Type B pancreatic cell (in vitro differentiated cells): ENCODE measurements at places on chromosomes 5 and 9.
A peak's percentile ranks its signal among the peaks of the same experiment; 100 is the strongest.

DNA sequence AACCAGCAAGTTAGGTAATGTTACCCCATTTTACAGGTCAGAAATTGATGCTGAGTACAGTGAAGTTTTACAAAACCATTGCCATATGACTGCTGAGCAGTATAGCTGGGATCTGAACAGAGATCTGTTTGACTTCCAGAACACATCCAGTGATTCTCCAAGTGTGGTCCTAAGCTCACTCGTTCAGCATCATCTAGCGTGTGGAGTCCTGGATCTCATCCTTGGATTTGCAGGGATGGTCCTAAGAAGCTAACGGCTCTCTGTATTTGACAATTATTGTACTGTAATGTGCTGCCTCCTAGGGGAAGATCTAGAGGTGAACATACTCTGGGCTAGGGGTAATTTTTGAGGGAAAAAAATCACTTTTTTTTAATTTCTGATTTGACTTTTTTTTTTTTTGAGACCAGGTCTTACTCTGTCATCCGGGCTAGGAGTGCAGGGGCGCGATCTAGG is 1.4 kb downstream of the SLC26A2 start:
- peaks cover 25% of the 10 kb centered on the region for H3K4me1 ChIP-seq
- DNase-seq, result no peak
- peak overlapping the region; percentile 95 for H3K4me3 ChIP-seq
- H3K36me3 ChIP-seq, result no peaks in the 10 kb centered on the region
- no peak overlapping the region for H3K27ac ChIP-seq

- H3K4me3 ChIP-seq, result no peak overlapping the region
- H3K27me3 ChIP-seq, result no peaks in the 10 kb centered on the region
- no peak overlapping the region for H3K27ac ChIP-seq
- no peaks in the 10 kb centered on the region for H3K36me3 ChIP-seq
These were observed 95.7 kb downstream of the KCNT1 start for GRCh38 chr9:135797507-135798262.

- no peak overlapping the region for H3K4me3 ChIP-seq
- H3K4me1 ChIP-seq, result peaks cover 8% of the 10 kb centered on the region
- no peaks in the 10 kb centered on the region for H3K36me3 ChIP-seq
- no peak for DNase-seq
- no peaks in the 10 kb centered on the region for H3K27me3 ChIP-seq
These were observed 75.9 kb upstream of the ADAMTSL1 start for GRCh38 chr9:18398038-18398437.

- H3K4me3 ChIP-seq, result no peak overlapping the region
- no peak overlapping the region for H3K27ac ChIP-seq
- H3K36me3 ChIP-seq, result no peaks in the 10 kb centered on the region
- DNase-seq, result peak; percentile 47
- H3K4me1 ChIP-seq, result no peaks in the 10 kb centered on the region
These were observed 63.8 kb upstream of the PPARGC1B start for GRCh38 chr5:149666212-149666852.

- H3K27ac ChIP-seq, result no peak overlapping the region
- H3K4me3 ChIP-seq, result no peak overlapping the region
- H3K27me3 ChIP-seq, result no peaks in the 10 kb centered on the region
- H3K4me1 ChIP-seq, result no peaks in the 10 kb centered on the region
- no peak for DNase-seq
- H3K36me3 ChIP-seq, result no peaks in the 10 kb centered on the region
These were observed 10.7 kb downstream of the IL4 start for GRCh38 chr5:132684491-132684890.

- peaks cover 5% of the 10 kb centered on the region for H3K36me3 ChIP-seq
- no peaks in the 10 kb centered on the region for H3K27me3 ChIP-seq
- H3K4me3 ChIP-seq, result no peak overlapping the region
These were observed 170.4 kb upstream of the CDH6 start for GRCh38 chr5:31023105-31023504.

DNA sequence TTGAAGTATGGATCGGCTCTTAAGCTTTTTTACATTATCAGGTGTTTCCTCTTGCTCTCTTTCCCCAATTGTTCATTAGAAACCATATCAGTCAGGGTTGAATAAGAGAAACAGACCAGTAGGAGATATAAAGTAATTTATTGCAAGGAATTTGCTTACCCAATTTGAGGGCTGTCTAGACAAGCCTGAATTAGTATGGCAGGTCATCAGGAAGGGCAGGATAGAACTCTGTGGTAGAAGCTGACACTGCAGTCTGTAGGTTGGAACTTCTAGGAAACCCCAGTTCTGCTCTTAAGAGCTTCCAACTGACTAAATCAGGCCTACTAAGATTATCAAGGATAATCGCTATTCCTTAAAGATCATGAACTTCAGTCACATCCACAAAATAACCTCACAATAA is 24.3 kb downstream of the ISOC1 start:
- DNase-seq, result no peak
- H3K27ac ChIP-seq, result no peak overlapping the region
- no peak overlapping the region for H3K4me3 ChIP-seq
- no peaks in the 10 kb centered on the region for H3K27me3 ChIP-seq
- H3K4me1 ChIP-seq, result peaks cover 21% of the 10 kb centered on the region
- H3K36me3 ChIP-seq, result peaks cover 4% of the 10 kb centered on the region

GRCh38 chr9:85344901-85345300 is 396.9 kb downstream of the AGTPBP1 start:
- H3K4me1 ChIP-seq, result no peaks in the 10 kb centered on the region
- H3K4me3 ChIP-seq, result no peak overlapping the region
- no peak for DNase-seq
- H3K27me3 ChIP-seq, result peaks cover 11% of the 10 kb centered on the region

- H3K36me3 ChIP-seq, result no peaks in the 10 kb centered on the region
- H3K27ac ChIP-seq, result no peak overlapping the region
- DNase-seq, result no peak
- H3K27me3 ChIP-seq, result peaks cover 6% of the 10 kb centered on the region
These were observed 22.4 kb downstream of the GLRA1 start for GRCh38 chr5:151902215-151902614.

DNA sequence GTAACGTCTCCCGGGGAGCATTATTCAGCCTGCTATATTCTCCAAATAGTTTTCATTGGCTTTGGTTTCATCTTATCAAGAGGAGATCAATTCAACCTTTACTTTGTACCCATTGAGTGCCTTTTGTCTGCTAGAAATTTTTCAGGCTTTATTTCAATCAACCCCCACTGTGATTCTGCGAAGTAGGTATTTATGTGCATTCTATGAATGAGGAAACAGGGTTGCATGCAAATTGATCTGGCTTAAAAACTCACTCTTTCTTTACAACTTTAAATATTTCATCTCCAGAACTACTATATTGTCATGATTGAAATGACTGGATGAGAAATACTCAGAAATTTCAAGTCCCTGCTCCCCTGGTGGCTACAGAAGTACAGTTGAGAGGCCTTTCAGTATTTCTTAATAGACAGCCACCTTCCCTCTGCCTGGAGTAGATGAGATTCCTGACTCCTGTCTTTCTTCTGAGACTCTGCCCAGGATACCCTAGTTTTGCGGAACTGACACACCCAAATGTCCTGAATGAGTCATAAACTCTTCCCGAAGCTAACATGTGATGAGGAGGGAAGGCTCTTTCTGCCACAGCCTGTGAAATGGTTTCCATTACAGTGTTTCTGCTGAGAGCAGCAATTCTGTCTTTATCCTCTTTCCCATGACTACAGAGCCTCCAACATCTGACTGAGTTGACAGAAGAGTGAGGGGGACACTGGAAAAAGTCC is 52.6 kb upstream of the TNC start:
- H3K36me3 ChIP-seq, result peaks cover 5% of the 10 kb centered on the region
- H3K27me3 ChIP-seq, result peaks cover 4% of the 10 kb centered on the region
- H3K4me3 ChIP-seq, result no peak overlapping the region
- peaks cover 13% of the 10 kb centered on the region for H3K4me1 ChIP-seq

GRCh38 chr5:178849316-178849715 is 10.4 kb upstream of the ZNF354B start:
- no peaks in the 10 kb centered on the region for H3K4me1 ChIP-seq
- DNase-seq, result no peak
- H3K36me3 ChIP-seq, result no peaks in the 10 kb centered on the region
- H3K4me3 ChIP-seq, result no peak overlapping the region
- peaks cover 6% of the 10 kb centered on the region for H3K27me3 ChIP-seq
- no peak overlapping the region for H3K27ac ChIP-seq

- no peaks in the 10 kb centered on the region for H3K36me3 ChIP-seq
- no peak overlapping the region for H3K27ac ChIP-seq
- no peak overlapping the region for H3K4me3 ChIP-seq
- H3K27me3 ChIP-seq, result peaks cover 29% of the 10 kb centered on the region
These were observed 408.0 kb downstream of the EBF1 start for GRCh38 chr5:158691631-158692255.

DNA sequence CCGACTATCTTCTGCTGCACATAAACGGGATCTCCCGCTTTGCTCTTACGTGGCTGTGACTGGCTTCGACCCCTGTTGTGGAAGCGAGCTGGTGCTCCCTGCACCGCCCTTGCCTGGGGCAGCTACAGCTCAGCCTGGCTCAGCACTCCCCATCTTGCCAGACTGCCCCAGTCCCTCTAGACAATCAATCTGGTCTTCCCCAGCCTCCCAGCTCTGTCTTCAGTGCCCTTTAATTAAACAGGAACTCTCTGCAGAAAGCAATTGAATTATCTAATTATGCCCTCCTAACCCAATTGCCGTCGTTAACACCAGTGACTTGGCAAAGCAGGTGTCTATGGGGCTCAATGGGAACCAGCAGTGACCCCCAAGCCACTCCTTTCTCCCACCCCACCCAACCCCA is 18.9 kb upstream of the NTNG2 start:
- no peak for DNase-seq
- peaks cover 10% of the 10 kb centered on the region for H3K4me1 ChIP-seq
- H3K27me3 ChIP-seq, result peaks cover 71% of the 10 kb centered on the region
- H3K4me3 ChIP-seq, result no peak overlapping the region
- H3K27ac ChIP-seq, result no peak overlapping the region
- no peaks in the 10 kb centered on the region for H3K36me3 ChIP-seq

DNA sequence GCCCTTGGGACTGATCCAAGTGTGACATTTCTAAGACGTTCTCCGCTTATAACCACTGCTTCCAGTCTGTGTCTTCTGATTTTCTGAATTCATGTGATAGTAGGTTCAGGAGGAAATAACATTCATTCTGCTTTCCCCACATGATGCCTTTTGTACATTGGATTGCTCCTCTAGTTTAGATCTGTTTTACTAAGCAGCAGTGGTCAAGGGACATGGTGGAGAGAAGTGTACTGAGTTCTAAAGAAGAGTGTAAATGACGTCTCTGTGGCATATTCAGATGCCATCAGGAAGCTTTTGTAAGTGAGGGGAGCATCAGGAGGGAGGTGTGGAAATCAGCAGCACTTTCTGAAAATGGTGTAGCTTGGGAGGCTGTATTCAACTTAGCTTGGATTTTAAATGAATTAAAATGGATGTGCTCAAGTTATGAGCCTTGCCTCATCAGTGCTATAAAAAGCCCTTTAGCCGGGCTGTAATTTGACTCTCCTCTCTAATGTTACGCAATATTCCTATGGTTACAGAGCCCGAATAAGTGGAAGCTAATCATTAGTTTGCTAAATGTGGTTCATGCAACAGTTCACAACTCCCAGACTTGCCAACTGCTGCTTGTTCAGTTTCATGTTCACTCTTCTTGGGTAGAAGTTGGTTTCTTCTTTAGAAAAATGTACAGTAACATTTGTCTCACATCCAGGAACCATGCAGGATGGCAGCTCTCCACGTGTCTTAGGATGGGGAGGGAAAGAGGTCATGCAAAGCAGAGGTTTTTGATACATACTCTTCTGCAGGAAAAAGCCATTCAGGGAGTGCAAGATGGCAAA is 281.3 kb downstream of the ARHGAP26 start:
- no peak for DNase-seq
- H3K27ac ChIP-seq, result peak overlapping the region; percentile 20
- H3K27me3 ChIP-seq, result no peaks in the 10 kb centered on the region
- peak overlapping the region; percentile 53 for H3K4me3 ChIP-seq
- peaks cover 3% of the 10 kb centered on the region for H3K36me3 ChIP-seq
- peaks cover 26% of the 10 kb centered on the region for H3K4me1 ChIP-seq

DNA sequence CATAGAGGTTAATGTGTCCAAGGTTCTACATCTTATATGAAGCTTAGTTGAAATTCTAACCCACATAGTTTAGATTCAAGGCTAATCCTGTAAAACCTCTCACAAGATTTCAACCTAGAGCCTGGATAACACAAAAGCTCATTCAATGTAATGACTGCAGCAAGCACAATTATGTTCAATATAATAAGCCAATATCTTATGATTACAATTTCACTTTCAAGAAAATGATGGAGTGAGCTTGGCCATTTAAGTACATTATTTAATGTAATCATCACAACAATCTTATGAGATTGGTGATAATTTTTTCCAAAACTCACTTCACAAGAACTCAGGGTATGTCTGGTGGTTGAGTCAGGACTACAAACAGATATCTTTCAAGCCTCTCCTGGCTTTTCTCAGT is 1140.8 kb upstream of the WWC1 start:
- no peaks in the 10 kb centered on the region for H3K4me1 ChIP-seq
- no peaks in the 10 kb centered on the region for H3K27me3 ChIP-seq
- DNase-seq, result no peak

DNA sequence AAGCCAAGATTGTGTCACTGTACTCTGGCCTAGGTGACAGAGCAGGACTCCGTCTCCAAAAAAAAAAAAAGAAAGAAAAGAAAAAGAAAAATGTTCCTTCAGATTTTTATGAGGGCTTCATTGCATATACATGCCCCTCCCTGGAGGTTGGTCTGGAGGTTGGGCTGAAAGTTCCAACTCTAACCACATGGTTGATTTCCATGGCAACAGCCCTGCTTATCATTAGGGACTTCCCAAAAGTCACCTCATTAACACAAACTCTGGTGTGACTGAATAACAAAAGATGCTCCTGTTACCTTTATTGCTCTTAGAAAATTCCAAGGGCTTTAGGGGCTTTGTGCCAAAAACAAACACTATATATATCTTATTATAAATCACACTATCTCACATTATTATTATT is 113.8 kb downstream of the TMC1 start:
- DNase-seq, result no peak
- H3K27me3 ChIP-seq, result no peaks in the 10 kb centered on the region
- H3K4me1 ChIP-seq, result no peaks in the 10 kb centered on the region
- H3K4me3 ChIP-seq, result no peak overlapping the region
- no peaks in the 10 kb centered on the region for H3K36me3 ChIP-seq
- no peak overlapping the region for H3K27ac ChIP-seq

- DNase-seq, result no peak
- H3K4me1 ChIP-seq, result peaks cover 23% of the 10 kb centered on the region
- H3K27me3 ChIP-seq, result no peaks in the 10 kb centered on the region
- H3K27ac ChIP-seq, result peak overlapping the region; percentile 21
- H3K36me3 ChIP-seq, result peaks cover 3% of the 10 kb centered on the region
- no peak overlapping the region for H3K4me3 ChIP-seq
These were observed 33.6 kb downstream of the IRF1 start for GRCh38 chr5:132456987-132457361.

- no peak for DNase-seq
- no peaks in the 10 kb centered on the region for H3K4me1 ChIP-seq
- H3K27ac ChIP-seq, result no peak overlapping the region
- no peaks in the 10 kb centered on the region for H3K36me3 ChIP-seq
- no peak overlapping the region for H3K4me3 ChIP-seq
These were observed 299.7 kb downstream of the IZUMO3 start for GRCh38 chr9:24245988-24246387.

- H3K36me3 ChIP-seq, result no peaks in the 10 kb centered on the region
- H3K4me1 ChIP-seq, result no peaks in the 10 kb centered on the region
- no peak overlapping the region for H3K27ac ChIP-seq
- H3K27me3 ChIP-seq, result no peaks in the 10 kb centered on the region
- H3K4me3 ChIP-seq, result no peak overlapping the region
These were observed 89.7 kb downstream of the ELAVL2 start for GRCh38 chr9:23736293-23736692.

GRCh38 chr5:9898319-9898718 is 268.2 kb upstream of the TAS2R1 start:
- DNase-seq, result no peak
- no peaks in the 10 kb centered on the region for H3K36me3 ChIP-seq
- peaks cover 19% of the 10 kb centered on the region for H3K4me1 ChIP-seq

- no peak for DNase-seq
- H3K36me3 ChIP-seq, result no peaks in the 10 kb centered on the region
- H3K4me3 ChIP-seq, result no peak overlapping the region
- H3K4me1 ChIP-seq, result peaks cover 11% of the 10 kb centered on the region
- H3K27ac ChIP-seq, result no peak overlapping the region
These were observed 318.3 kb upstream of the IRX4 start for GRCh38 chr5:2201011-2201410.
